Activated naive CD4-positive, alpha-beta T cell treated with anti-CD3 and anti-CD28 coated beads, Interleukin-2, amount 10 ng/mL, durations not matched to agents 5 hours and 36 hours (primary cell): ENCODE measurements at places on chromosomes 3 and 15. TPM values are rescaled to one million over a fixed set of nuclear protein-coding genes. Genes with fewer than 3 reads are reported as not detected.

DBR1 gene
- 19.9 TPM for total RNA-seq

UBAP1L gene
- total RNA-seq = 4.9 TPM

EOGT gene
- total RNA-seq = 13.1 TPM

SAMMSON gene
- total RNA-seq = not detected

IGF2BP2 gene
- total RNA-seq = 0.24 TPM

CHSY1 gene
- 37.3 TPM for total RNA-seq

SLC28A2 gene
- total RNA-seq = not detected

TM4SF18 gene
- not detected for total RNA-seq

INKA1 gene
- 0.45 TPM for total RNA-seq

CASR gene
- total RNA-seq = not detected

MUSTN1 gene
- 2.5 TPM for total RNA-seq

MORC1 gene
- not detected for total RNA-seq
